ENCODE measurements at places on chromosomes 11 and 22.

DNA sequence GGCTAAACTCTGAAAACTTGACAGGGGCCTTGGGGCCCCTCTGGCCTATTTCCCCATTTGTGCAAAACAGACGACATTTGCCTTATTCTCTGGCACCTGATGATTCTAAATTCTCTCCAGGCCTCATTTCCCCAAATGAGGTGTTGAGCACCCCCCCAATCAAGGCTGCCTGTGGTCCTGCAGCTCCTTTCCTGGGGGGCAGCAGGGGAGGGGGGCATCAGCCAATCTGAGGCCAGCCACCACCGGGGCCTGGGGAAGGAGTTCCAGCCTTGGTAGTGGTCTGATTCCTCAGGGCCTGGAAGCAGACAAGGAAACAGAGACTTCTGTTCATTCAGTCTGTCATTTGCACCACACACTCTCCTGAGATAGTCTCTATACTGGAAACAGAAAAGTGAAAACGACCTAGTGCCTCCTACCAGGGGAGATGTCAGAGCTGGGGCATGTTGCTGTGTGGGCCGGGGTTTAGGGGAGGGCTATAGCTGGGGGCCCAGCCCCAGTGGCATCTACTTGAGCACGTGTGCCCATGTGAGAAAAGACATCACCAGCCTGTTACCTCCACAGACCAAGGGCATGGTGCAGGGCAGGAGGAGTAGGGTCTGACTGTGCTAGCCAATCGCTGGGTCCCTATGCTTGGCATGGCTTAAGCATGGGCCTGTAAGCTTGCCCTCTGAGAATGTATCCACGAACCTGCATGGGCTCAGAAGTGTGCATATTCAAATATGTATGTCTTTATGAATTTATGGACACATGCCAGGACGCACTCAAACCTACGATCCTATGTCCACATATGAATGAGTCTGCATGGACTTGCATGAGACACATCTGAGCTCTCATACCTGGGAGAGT lies 1.8 kb upstream of the TPBGL start:
- no peak for DNase-seq

- no peak for DNase-seq
Observed at GRCh38 chr22:46052331-46052771, 75.4 kb upstream of the WNT7B start.

- DNase-seq, result no peak
Observed at GRCh38 chr11:92750794-92751193, 218.7 kb upstream of the MTNR1B start.

DNA sequence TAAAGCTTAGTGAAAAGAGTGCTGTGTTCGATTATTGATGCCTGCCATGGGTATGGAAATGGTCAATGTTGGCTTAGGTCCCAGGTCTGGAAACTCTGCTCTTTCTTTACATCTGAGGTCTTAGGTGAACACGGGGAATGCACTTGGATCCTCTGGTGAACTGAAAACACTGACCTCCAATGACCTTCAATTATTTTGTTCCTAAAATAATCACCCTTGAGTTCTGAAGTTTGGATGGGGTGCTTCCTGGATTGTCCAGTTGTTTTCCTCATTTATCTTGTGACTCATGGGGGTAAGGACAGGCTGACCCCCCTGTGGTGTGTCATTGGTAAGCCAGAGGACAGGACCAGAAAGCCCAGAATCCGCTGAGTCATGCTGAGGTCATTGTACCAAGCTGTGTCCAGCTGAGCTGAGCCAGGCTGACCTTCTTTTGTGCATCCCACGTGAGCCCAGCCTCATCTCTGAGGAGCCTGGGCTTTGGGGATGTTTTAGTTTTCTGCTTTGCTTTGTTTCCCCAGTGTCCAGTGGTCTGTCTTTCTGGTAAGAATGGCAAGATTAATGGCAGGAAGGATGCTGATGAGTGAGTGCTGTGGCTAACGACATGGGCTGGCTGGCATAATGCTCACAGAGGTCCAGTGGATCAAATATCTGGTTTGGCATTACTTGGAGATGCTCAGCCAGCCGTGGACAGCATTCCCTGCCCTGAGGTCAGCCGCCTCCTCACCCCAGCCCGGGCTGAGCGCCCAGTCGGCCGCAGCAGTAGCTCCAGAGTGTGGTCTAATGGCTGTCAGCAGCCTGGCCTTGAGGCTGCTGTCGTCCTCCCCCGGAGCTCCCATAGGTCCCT lies 35.6 kb downstream of the AMPD3 start:
- DNase-seq, result peak; percentile 69

- no peak for DNase-seq
Observed at GRCh38 chr11:59574467-59574866, 41.1 kb downstream of the OSBP start.

DNA sequence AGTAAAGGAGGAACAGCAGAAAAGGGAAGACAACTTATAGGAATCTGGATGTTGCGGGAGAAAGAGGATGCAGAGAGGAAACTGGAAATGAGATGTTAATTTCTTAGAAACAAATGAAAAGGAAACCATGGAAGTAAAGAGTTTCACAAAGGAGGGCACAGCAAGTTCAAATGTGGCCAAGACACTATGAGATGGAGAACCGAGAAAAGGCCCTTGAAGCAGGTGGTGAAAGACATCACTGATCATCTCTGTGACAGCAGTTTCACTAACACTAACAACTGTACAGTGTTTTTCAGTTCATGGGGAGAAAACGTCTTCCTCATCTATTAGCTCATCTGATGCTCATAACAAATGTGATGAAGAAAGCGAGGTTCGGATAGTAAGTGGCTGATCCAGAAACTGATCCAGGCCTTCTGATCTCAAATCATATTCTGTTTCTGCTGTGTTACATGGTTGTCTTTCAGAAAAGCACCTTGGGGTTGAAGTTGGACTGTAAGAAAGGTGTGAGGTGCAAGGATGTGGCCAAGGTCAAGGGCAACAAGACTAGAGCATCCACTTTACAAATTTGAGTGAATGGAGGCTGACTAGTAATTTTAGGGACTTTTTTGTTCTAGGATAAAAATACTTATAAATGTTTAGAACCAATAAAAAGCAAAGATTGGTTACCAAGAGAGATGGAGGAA lies 492.1 kb upstream of the CADM1 start:
- no peak for DNase-seq

GRCh38 chr11:80900265-80900664 lies 1459.4 kb upstream of the TENM4 start:
- DNase-seq, result no peak

DNA sequence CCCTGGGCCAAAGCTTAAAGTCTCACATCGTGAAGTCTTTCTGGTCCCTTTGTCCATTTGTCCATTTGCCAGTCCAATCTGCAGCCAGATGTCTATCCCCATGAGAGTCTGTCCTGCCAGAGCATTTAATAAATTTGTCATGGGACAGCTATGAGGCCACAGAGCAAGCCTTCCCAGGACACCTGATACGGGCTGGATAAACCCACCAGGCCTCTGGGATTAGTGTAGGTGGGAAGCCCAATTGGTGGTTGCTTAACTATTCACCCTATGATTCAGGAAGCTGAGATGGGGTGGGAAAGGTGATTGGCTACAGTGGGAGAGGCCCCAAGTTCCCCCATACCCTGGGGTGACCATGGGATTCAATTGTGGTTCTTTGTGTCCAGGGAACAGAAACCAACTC lies 39.9 kb downstream of the MYEOV start:
- no peak for DNase-seq

- no peak for DNase-seq
Observed at GRCh38 chr11:61480261-61480993, 28.1 kb upstream of the LRRC10B start.

DNA sequence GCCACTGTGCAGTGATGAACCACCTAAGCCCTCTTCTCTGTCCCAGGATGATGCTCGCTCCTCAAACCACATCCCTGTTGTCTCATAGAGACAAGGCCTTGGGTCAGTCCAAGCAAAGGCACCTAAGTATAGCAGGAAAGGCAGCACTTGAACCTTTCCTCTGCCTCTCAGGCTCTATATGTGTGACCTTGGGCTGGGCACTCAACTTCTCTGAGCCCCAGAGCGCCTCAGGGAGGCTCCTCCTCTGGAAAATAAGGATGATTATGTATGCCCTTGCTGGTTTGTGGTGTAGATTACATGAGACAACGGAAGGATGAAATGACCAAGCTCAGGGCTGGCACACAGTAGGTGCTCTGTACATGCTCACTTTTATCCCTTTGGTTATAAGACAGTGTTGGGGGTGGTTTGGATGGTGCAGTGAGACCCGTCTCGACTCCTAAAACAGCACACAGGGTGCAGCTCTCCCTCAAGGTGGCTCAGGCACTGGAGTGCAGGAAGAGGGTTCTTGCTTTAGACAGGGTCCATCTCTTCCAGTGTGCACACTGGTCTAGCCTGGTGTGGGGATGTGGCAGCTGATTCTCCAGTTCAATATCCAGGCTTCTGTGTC lies 40.2 kb upstream of the ACCSL start:
- DNase-seq, result no peak

GRCh38 chr11:119092880-119093842 lies 8.5 kb downstream of the HMBS start:
- DNase-seq, result no peak

GRCh38 chr22:40487663-40488249 lies 117.4 kb downstream of the SGSM3 start:
- peak; percentile 50 for DNase-seq

GRCh38 chr11:20599221-20600019 lies at the start of gene SLC6A5:
Gene SLC6A5 (plus strand): TSS chr11:20599608. CDS start chr11:20599673, 65 bp downstream.
- peak; percentile 86 for DNase-seq

DNA sequence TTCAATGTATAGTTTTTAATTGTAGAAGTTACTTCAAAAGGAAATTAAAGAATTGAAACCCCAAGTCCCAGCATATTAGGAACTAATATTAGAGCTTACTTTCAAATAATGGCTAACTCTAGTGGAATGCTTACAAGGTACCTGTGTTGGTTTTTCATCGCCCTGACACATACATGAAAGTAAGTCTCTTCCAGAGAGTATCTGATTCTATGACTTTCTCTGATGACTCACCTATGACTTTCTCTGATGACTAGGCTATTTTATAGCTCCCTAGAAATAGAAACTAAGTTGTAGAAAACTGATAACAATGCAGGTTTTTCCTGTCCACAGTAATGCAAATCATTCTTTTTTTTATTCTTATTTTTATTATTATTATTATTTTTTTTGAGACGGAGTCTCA lies 33.6 kb upstream of the MMP7 start:
- DNase-seq, result no peak

DNA sequence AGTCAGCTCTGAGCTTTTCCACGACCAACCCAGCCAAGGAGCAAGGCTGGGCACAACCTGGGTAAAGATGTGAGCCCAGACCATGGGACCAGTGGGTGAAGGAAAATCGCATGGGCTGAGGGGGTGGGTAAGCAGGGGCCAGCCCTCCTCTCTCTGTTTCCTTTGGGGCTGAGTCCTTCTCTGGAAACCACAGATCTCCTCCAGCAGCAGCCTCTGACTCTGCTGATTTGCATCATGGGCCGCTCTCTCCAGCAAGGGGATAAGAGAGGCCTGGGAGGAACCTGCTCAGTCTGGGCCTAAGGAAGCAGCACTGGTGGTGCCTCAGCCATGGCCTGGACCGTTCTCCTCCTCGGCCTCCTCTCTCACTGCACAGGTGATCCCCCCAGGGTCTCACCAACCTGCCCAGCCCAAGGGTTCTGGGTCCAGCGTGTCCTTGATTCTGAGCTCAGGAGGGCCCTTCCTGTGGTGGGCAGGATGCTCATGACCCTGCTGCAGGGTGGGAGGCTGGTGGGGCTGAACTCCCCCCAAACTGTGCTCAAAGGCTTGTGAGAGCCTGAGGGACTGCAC lies 67.8 kb downstream of the GGTLC2 start:
- DNase-seq, result no peak

GRCh38 chr11:70327717-70328116 lies 57.2 kb downstream of the PPFIA1 start:
- no peak for DNase-seq

DNA sequence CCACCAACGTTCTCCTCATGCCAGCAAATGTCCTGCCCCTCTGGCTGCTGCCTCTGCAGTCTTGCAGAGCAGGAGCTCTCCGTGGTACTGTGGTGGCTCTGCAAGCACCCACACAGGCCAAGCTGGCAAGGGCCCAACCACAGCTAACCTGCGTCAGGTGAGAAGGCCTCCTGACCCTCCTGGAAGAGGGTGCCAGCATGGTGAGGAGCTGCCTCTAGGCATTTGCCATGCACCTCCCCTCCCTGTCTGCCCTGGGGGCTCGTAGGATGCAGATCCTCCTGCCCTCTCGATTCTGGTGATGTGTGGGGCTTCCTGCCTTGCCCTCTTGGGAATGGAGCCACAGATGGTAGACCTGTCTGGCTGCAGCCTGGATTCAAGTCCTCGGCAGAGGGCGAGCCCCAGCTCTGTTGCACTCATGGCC lies 1408.8 kb downstream of the TBC1D22A start:
- no peak for DNase-seq

GRCh38 chr11:78181185-78181584 lies 7.2 kb downstream of the KCTD21 start:
- DNase-seq, result no peak

DNA sequence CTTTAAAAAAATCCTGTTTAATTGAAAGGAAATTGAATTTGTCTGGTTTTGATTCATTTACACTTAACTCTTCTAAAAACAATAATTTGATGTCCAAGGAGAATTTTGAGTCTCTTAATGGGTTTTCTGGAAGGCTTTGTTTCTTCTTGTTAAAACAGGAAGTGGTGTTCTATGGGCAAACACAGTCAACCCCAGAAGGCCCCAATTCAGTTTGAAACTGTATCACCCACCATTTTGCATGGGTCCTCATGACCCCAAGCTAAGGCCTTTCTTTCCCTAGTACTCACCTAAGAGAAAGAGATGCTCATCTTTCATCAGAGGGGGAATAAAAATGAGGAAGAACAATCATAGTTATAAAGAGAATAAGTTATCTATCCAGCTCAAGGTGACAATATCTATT lies 10.6 kb downstream of the FLI1 start:
- DNase-seq, result no peak

GRCh38 chr11:2519862-2520735 lies 75.3 kb downstream of the KCNQ1 start:
- DNase-seq, result peak; percentile 15

DNA sequence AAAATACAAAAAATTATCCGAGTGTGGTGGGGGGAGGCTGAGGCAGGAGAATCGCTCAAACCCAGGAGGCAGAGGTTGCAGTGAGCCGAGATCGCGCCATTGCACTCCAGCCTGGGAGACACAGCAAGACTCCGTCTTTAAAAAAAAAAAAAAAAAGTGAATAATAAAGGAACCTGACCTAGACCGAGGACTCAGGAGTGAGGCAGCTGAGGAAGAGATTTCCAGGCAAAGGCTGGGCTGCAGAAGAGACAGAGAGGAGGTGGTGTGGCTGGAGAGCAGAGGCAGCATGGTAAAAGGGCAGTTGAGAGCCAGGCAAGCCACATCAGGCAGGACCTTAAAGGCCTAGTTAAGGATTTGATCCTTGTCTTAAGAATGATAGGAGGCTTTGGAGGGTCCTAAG lies 28.4 kb upstream of the SMCO4 start:
- no peak for DNase-seq

Measured in iPS-NIHi11 (cell line).